ENCODE measurements at places on chromosomes 7 and 10.

DNA sequence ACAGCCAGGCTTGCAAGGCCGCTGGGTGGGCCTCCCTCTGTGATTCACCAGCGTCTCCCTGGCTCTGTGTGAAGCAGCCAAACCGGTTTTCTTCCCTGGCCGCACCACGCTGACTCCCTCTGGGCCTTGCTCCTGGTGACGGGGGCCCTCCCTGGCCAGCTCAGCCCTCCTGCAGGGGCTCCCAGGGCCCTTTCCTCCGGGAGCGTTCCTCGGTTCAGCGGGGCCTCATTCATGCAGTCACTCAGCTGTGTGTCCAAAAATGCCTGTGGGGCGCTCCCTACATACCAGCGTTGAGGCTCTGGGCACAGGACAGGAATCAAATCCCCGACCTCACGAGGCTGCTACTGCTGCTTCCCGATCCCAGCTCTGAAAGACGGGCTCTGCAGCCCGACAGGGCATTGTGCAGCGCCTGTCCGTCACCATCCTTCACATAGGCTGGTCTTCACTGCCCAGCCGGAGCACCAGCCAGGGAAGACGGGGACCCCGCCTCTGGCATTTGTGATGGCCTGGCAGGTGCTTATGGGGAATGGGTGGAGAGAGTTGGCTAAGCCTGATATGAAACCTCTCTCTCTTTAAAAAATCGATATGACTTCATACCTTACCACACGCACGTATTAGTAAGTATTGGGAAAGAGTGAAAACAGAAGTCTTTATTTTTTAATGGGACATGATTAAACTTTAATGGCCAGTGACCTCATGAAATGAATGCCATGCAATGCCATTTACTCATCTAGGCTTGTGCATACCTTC is 110.0 kb upstream of the SHH start:
- DNase-seq = no peak

- DNase-seq = no peak
Measured at GRCh38 chr7:19116121-19117090, 1.0 kb downstream of the TWIST1 start.

DNA sequence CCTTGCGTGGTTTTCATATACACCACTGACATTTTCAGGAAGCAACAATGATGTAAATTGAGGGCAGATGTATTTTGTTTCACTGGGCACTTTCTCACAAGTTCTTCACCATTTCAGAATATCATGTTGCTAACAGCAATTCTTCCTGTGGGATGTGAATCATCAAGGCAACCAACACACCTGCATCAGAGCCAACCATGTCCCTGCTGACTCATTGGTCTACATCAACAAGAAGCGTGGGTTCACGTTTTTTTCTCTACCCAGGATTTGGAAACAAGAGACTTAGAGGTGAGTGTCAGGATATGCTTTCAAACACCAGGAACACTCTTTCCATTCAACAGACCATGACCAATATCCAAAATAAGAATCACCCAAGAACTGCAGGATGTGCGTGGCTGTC is 203.9 kb downstream of the TEX36 start:
- DNase-seq = no peak

- DNase-seq = no peak
Measured at GRCh38 chr10:96690755-96691730, 29.3 kb downstream of the PIK3AP1 start.

- DNase-seq = no peak
Measured at GRCh38 chr10:79262959-79263746, 84.1 kb upstream of the PPIF start.

GRCh38 chr7:39154815-39155214 is 177.1 kb downstream of the POU6F2 start:
- no peak for DNase-seq

- no peak for DNase-seq
Measured at GRCh38 chr10:31352436-31353226, 33.6 kb downstream of the ZEB1 start.

DNA sequence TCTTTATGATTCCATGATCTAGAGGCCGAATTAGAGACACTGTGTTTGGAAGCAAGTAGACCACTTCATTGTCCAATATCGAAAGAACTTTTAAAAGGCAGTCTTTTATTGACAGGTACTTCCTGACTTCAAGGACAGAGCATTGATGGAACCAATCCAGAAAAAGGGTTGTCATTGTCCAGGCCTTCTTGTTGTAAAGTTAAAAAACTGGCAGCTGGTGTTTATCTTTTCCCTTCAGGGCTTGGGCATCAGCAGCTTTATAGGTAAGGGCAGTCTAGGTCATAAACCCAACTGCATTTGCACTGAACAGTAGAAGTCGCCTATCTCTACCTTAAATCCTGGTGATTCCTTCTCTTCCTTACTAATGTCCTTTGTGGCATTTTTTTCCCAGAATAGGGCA is 95.6 kb downstream of the ST7 start:
- no peak for DNase-seq

Measured in activated T-cell treated with anti-CD3 and anti-CD28 coated beads, Interleukin-2, amount 50 U/mL, for 1 hour (primary cell).